ENCODE measurements at places on chromosomes 3 and 15. TPM values are rescaled to one million over a fixed set of nuclear protein-coding genes. Genes with fewer than 3 reads are reported as not detected.

DNA sequence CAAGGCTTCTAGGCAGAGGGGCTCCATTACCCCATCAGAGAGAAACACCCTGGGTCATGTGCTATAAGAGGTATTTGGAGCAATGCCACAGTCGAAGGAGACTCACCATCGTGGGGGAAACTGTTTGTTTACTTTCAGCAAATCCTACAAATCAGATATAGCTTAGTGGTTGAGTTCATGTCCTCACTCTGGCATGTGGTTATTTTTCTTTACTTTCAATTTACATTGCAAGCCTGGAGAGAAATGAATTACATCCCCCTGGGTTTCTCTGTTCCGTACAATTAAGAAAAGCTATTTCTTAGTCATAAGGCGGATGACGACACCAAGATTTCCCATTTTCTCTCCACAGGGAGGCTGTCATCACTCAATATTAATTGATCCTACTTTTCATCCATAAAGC, 36.9 kb downstream of the RFTN1 start:
- no peak for DNase-seq

- no peak for DNase-seq
Observed at GRCh38 chr15:90487186-90487585, 42.5 kb upstream of the CRTC3 start.

DNA sequence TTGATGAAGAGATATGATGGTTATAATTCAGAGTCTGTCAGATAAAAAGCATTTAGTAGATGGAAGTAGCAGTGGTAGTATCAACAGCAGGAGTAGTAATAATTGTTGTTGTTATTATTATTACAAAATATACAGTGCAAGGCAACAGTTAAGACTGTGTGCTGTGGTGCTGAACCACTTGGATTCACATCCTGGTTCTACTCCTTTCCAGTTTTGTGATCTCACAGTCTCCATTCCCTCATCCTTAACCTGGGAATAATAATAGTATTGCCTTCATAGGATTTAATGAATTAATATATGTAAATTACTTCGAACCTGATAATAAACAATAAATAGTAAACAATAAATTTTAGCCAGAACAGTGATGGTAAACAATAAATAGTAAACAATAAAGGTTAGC, 37.1 kb upstream of the TSC22D2 start:
- no peak for DNase-seq

Gene TEX9
- 0.27 TPM for polyA plus RNA-seq

- no peak for DNase-seq
Observed at GRCh38 chr15:33313491-33313890, 2.7 kb downstream of the RYR3 start.

DNA sequence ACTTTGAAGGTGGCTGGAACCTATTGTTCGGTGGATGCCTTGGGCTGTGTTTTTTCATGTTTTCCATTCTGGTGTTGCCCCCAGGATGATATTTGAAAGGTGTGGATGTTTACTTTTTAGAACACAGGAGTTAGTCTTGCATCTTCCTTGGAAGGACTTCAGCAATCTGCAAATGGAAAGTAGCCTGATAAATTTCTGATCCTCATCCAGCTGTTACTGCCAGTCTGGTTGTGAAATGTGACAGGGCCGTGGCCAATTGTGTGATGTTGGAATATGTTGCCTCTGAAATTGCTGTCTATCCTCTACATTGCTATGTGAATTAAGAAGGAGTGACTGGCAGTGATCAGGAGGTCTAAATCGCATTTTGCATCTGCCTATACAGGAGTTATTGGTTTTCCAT, 382.5 kb upstream of the C2CD4B start:
- no peak for DNase-seq

DNA sequence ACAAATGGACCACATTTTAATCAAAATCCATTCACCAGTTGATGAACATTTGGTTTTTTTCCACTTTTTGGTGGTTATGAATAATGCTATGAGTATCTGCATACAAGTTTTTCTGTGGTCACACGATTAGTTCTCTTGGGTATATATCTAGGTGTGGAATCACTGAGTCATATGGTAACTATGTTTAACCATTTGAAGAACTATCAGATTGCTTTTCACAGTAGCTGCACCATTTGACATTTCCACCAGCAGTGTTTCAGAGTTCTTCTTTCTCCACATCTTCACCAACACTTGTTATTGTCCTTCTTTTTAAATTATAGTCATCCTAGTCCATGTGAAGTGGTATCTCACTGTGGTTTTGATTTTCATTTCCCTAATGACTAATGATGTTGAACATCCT, 33.3 kb upstream of the ATG7 start:
- DNase-seq, result no peak

GRCh38 chr15:88992216-88992615, 79.0 kb upstream of the MFGE8 start:
- DNase-seq, result no peak

Data from right cardiac atrium (tissue), 5 donors.